Left lung (tissue), 14 donors: ENCODE measurements at places on chromosomes 16 and 17.
A peak's percentile ranks its signal among the peaks of the same experiment; 100 is the strongest.

DNA sequence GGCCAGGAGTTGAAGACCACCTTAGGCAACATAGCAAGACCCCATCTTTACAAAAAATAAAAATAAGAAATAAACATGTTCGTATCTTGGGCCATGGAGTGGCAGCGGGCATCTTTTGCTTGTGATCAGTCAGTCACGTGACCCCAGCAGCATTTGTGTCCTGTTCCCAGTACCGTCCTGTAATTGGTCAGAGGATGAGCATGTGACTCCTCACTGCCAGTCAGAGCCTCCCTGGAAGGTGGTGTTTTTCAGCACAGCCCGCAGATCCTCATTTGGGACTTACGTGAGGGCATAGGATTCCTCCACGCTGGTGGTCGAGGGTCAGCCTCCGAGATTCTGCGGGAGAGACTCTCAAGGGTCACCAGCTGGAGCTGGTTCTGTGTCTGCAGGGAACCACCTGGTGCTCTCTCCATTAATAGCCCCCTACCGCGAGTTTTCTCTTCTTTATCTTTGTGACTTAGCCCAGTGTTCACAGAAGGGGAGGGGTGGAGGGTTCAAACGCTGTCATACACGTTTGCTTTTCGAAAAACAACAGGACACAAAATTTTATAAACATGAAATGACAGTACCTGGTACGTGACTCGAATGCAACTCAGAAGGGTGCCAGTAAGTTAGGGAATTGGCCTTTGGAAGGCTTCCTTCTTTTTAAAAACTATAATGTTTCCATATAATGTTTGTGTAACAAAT is 17.2 kb downstream of the MRC2 start:
- H3K27ac ChIP-seq = no peak overlapping the region
- no peaks in the 10 kb centered on the region for H3K36me3 ChIP-seq
- peaks cover 10% of the 10 kb centered on the region for H3K4me1 ChIP-seq
- no peak overlapping the region for H3K4me3 ChIP-seq

DNA sequence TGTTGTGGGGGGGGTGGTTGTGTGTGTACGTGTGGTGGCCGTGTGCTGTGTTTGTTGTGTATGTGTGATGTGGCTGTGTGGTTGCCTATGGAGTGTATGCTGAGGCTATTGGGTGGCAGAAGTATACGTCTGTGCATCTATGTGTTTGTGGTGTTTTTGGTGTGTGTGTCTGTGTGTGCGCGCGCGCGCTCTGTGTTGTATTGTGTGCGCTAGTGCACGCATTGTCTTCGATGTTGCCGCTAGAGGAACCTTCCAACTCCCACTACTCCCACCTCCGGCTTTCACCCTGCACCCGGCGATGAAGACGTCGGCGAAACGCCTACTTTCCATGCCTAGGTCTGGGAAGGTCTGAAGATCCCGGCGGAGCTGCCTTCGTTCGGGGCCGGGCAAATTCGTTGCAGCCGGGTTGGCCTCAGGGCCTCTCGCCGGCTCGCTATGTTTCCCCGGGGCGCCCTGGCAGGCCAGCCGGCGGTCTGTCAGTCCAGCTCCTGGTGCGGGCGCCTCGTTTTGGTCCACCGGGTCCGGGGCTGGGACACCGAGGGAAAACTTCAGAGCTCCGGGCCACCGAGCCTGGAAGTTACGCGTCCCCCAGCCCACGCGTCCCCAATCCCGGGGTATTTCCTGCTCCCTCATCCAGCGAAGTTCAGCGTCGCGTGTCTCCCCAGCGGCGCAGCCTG is 5.2 kb upstream of the DLX4 start:
- no peak overlapping the region for H3K4me3 ChIP-seq
- H3K27ac ChIP-seq = no peak overlapping the region
- H3K27me3 ChIP-seq = peaks cover 94% of the 10 kb centered on the region
- DNase-seq = no peak

- H3K36me3 ChIP-seq = no peaks in the 10 kb centered on the region
- H3K27me3 ChIP-seq = no peaks in the 10 kb centered on the region
- no peak for DNase-seq
- H3K4me1 ChIP-seq = peaks cover 5% of the 10 kb centered on the region
- H3K4me3 ChIP-seq = no peak overlapping the region
- no peak overlapping the region for H3K27ac ChIP-seq
Observed at GRCh38 chr16:85416228-85417109, 196.7 kb upstream of the GSE1 start.

DNA sequence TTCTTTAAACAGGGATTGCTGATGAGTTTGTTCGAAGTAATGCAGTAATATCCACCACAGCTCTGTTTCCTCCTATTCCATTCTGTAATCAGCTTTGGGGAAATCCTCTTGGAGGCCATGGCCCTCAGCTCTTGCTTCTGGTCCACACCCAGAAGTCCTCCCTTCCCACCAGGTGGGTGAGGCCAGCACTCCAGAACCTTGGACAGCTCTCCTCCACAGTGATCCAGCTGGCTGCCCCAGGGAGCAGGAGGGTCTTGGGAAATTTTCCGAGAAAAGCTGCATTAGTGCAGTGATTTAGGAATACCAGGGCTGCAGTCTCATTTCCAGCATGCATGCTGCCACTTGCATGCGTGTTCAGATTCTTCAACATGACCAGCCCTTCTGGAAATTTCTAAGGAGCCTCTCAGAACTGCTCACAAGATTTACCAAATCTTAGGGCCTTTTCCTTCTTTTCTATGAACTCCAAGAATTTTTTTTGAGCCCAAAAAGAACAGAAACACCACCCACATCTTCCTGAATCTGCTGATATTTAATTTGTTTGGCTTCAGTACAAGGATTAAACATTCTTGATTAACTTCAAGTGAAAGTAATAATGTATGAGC is 4.2 kb downstream of the SMPD3 start:
- H3K27ac ChIP-seq = no peak overlapping the region
- H3K4me3 ChIP-seq = no peak overlapping the region
- peak; percentile 50 for DNase-seq
- peaks cover 13% of the 10 kb centered on the region for H3K4me1 ChIP-seq
- H3K27me3 ChIP-seq = peaks cover 8% of the 10 kb centered on the region

DNA sequence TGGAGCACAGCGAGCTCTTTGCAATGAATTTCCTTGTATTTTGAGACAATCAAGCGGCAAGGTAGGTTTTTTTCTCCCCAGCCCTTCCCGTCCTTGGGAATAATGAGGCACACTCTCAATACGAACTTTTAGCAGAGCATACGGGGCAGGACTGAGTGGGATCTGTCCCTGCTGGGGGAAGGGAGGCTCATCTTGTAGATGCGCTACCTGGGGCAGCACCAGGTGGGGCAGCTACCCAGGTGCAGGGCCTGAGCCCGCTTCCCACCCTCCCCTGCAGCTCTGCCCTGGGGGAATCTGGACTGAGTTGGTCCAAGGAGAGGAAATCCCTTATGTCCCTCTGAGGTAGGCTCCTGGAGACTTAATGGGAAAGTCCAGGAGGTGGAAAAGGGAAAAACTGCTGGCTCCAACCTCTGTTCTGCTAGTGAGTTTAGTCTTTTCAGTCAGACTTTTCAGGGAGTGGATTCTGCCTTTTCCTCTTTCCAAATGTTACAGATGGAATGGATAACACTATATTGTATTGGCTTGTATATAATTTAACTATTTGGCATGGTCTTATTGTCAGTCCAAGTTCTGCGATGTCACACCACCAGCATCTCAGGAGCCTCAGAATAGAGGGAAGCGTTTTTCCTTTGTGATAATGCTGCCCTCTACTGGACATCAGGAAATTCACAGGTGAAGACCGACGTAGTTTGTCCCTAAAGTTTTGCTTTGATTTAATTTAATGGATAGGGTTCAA is 9.6 kb upstream of the CES1 start:
- H3K4me1 ChIP-seq = no peaks in the 10 kb centered on the region
- no peaks in the 10 kb centered on the region for H3K36me3 ChIP-seq
- H3K27me3 ChIP-seq = peaks cover 24% of the 10 kb centered on the region

- no peaks in the 10 kb centered on the region for H3K36me3 ChIP-seq
- H3K4me3 ChIP-seq = peak overlapping the region; percentile 24
- peaks cover 4% of the 10 kb centered on the region for H3K4me1 ChIP-seq
- peak; percentile 70 for DNase-seq
Observed at GRCh38 chr16:49857423-49858181, 1.7 kb upstream of the ZNF423 start.

- H3K27ac ChIP-seq = no peak overlapping the region
- no peak overlapping the region for H3K4me3 ChIP-seq
- H3K27me3 ChIP-seq = peaks cover 12% of the 10 kb centered on the region
- no peaks in the 10 kb centered on the region for H3K4me1 ChIP-seq
- DNase-seq = no peak
Observed at GRCh38 chr17:33124871-33125551, 133.4 kb downstream of the SPACA3 start.

DNA sequence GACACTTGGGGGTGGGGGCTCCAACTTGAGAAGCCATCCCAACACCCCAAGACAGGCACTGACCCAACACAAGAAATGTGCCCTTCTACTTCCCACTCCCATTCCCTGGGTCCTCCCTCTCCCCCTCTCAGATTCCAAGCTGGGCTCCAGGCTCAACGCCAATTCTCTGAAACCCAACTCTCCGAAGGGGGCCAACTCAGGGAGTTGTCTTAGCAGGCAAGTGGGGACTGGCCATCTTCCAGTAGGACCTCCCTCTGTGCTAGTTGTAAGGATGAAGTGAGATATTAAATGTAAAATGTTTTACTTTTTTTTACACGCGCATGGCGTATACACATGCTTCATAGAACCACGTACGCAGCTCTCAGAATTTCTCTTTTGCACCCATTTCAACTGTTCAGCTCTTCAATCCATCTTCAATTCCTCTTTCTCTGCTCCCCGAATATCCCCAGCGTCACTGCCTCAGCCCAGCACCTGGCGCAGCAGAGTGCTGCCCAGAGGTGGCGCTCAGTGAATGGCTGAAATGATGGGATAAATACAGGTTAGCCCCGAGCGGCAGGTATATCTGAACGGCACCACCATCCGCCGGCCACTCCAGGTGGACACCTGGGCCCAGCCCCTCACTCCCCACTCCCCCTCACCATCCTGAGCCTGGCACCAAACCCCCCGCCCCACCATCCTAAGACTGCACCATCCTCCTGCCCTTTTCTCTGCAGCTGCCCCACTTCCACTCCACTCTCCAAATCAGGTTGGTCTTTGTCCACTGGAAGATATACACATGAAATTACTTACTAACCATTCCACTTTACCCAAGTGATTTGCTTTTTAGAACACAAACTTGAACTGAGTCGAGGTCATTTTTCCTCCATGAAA is 43.9 kb upstream of the TNRC6C start:
- H3K4me1 ChIP-seq = peaks cover 11% of the 10 kb centered on the region
- peaks cover 29% of the 10 kb centered on the region for H3K27me3 ChIP-seq
- no peak overlapping the region for H3K27ac ChIP-seq
- no peaks in the 10 kb centered on the region for H3K36me3 ChIP-seq
- no peak overlapping the region for H3K4me3 ChIP-seq

DNA sequence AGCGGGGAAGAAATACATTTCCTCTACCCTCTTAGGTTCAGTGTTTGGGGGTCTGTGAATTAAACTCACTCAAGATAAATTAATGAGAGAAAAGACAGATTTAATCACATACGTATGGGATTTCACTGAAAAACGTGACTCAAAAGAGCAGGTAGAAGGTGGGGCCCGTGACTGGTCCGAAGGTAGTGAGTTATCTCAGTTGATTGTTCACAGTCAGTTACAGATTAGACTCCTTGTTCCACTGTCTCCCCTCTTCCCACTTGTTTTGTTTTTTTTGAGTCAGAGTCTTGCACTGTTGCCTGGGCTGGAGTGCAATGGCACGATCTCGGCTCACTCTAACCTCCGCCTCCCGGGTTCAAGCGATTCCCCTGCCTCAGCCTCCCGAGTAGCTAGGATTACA is 301.2 kb downstream of the SEC14L1 start:
- no peak overlapping the region for H3K4me3 ChIP-seq
- peak overlapping the region; percentile 53 for H3K27ac ChIP-seq
- peaks cover 100% of the 10 kb centered on the region for H3K4me1 ChIP-seq
- no peak for DNase-seq

GRCh38 chr16:51157698-51158097 is 6.6 kb upstream of the SALL1 start:
- H3K27ac ChIP-seq = no peak overlapping the region
- H3K4me1 ChIP-seq = peaks cover 12% of the 10 kb centered on the region
- no peak overlapping the region for H3K4me3 ChIP-seq
- peaks cover 91% of the 10 kb centered on the region for H3K27me3 ChIP-seq

- peaks cover 25% of the 10 kb centered on the region for H3K27me3 ChIP-seq
- no peaks in the 10 kb centered on the region for H3K36me3 ChIP-seq
- DNase-seq = peak; percentile 4
Observed at GRCh38 chr16:10121491-10121890, 60.7 kb downstream of the GRIN2A start.

GRCh38 chr17:1003972-1004768 is 7.2 kb downstream of the TIMM22 start:
- peaks cover 26% of the 10 kb centered on the region for H3K4me1 ChIP-seq
- no peak for DNase-seq
- no peak overlapping the region for H3K4me3 ChIP-seq
- H3K27me3 ChIP-seq = no peaks in the 10 kb centered on the region

- H3K27ac ChIP-seq = no peak overlapping the region
- no peaks in the 10 kb centered on the region for H3K27me3 ChIP-seq
- no peaks in the 10 kb centered on the region for H3K36me3 ChIP-seq
- H3K4me3 ChIP-seq = no peak overlapping the region
- DNase-seq = no peak
Observed at GRCh38 chr16:85238233-85238647, 126.0 kb upstream of the CIBAR2 start.

DNA sequence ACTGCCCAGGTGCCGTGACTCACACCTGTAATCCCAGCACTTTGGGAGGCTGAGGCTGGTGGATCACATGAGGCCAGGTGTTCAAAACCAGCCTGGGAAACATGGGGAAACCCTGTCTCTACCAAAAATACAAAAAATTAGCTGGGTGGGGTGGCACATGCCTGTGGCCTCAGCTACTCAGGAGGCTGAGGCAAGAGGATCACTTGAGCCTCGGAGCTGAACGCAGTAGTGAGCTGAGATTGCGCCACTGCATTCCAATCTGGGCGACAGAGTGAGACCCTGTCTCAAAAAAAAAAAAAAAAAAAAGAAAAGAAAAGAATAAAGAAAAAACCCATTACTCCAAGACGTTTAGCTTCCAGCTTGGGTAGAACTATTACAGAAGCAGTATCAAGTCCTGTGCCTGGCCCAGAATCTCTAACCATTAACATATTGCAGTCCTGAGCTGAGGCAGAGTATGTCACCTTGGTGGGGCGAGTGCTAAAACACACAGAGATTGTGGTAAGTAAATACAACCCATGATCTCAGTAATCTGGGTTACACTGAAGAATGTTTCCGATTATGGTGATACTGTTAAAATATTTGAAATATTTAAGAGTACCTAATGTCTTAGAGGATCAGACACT is 23.2 kb upstream of the CFAP20 start:
- no peaks in the 10 kb centered on the region for H3K4me1 ChIP-seq
- H3K27ac ChIP-seq = no peak overlapping the region
- H3K27me3 ChIP-seq = no peaks in the 10 kb centered on the region
- H3K36me3 ChIP-seq = peaks cover 2% of the 10 kb centered on the region
- no peak for DNase-seq
